Right kidney (tissue), 9 donors: ENCODE measurements at places on chromosomes 2 and 18.
A peak's percentile ranks its signal among the peaks of the same experiment; 100 is the strongest.

DNA sequence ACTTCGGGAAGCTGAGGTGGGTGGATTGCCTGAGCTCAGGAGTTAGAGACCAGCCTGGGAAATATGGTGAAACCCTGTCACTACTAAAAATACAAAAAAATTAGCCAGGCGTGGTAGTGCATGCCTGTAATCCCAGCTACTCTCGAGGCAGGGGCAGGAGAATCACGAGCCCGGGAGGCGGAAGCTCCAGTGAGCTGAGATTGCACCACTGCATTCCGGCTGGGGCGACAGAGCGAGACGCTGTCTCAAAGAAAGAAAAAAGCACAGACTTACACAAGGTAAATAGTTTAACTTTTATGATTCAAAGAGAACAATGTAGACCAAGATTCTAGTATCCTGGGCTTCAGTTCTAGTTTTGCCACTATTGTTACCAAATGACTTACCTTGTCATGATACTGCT is 37.4 kb downstream of the NCKAP1 start:
- DNase-seq = no peak

DNA sequence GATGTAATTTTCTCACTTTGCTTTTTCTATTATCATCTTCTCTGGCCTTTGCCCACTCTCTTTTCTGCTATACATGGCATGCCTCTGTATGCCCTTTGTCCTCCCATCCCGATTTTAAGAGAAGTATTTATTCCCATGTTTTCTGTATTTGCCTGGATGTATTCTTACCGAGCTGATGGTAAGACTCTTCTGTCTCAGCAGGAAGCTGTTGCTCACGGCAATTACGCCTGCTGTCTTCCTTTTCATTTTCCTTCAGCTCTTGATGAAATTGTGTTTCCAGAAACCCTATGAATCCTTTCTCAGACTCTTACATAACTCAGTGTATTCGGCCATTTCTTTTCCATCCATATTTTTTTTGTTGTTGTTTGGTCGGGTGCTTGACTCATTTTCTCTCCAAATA is 121.6 kb downstream of the SP3 start:
- no peak for DNase-seq

GRCh38 chr18:78979056-78979729 is 425 bp upstream of the SALL3 start:
- DNase-seq = peak; percentile 56

GRCh38 chr2:95052307-95052706 is 26.8 kb downstream of the MAL start:
- no peak for DNase-seq

DNA sequence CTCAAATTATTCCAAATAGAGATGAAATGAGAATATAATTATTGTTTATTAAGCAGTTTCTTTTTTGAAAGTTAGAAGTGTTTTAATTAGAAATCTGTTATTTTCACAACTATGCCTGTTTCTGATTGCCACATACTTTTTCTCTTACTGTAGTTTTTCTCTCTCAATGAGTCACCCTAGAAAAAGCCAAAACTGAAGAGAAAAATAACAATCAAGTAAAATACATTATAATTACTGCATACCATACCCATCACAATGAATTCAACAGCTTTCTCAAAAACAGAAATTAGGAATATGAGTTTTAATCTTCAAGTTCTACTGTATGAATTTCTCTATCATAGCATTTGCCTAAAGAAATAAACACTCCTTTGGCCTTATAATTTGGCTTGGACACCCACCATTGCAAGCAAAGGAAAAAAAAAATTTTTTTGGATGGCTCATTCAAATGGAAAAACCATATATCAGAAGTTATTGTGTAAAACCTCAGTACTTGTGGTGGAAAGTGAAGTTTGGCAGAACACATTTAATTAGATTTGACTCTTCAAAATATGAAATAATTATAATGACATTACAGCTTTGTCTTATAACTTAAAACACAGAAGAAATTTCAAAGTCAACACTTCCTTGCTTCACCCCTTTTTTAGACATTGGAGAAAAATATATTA is 138.5 kb downstream of the DYM start:
- no peak for DNase-seq

- DNase-seq = peak; percentile 46
Observed at GRCh38 chr18:13216092-13216582, 2.4 kb upstream of the LDLRAD4 start.

DNA sequence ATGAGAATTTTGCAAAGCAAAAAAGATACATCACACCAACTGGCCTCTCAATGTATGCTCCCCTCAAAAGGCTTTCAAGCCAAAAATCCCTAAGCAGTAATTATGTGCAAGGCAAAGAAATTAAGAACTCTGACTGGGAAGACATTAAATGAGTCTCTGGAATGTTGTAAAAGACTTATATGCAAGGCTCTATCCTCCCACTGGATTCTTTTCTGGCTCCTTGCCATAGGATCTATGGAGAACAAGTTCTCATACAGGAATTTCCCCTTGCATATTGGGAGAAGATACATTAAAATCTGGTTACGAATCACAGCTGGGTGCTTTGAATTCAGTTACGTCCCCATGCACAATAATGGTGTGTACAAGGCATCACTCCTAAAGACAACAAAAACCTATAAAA is 73.4 kb upstream of the ATL2 start:
- no peak for DNase-seq

GRCh38 chr18:63879709-63880108 is 7.8 kb upstream of the SERPINB2 start:
- no peak for DNase-seq

- no peak for DNase-seq
Observed at GRCh38 chr2:197116306-197116879, 189.9 kb upstream of the PGAP1 start.

DNA sequence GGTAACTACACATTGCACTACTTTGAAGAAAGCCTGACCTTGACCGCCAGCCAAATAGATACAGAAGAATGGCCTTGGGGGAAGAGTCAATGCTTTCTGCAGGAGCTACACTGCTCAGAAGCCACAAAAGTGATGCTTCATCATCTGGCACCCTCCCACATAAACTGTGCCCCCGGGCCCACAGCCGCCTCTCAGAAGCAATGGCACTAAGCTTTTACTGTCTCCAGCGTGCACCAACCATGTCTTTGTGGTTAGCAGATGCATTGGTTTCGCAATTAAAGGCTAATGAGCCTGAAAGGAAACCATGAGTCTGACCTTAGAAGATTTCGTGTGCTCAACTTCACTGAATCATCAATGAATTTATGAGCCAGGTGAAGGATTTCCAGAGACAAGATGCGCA is 209.4 kb upstream of the TRIB2 start:
- no peak for DNase-seq

DNA sequence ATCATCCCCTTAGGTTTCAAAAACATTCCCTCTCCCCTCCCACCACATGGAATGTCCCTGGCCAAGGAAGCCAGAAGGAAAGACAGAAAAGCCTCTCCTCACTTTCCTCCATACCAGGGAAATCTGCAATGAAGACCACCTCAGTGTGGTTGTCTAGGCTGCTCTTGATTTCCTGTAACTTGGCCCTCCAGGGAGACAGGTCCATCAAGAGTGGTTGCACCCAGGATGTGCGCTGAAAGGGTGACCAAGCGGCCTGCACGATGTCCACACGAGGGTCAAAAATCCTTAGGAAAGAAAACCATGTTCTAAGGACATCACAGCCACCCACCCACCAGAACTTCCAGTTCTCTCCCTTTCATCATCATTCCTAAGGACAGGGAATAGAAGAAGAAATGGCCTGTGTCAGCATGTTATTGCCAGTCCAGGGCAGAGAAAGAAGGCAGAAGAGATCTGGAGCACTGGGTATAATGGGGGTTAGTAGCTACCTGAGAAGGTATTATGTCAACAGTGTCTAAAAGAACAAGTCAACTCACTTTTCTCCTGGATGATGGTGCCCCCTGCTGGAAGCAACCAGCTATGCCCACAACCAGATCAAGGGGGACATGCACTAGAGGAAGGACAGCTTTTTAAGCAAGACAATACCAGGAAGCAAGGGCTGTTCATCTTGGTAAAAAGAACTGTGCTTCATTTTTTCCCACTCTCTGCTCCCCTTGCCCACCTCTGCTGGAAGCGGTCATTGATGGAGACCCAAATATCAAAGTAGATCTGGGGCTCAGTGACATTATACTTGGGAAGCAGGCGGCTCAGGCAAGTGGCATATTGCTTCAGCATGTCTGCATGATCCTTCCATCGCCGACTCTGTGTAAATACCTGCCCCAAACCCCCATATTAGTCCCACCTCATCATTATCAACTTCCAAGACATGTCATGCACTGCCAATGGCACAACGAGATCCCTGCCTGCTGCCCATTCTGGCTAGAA is 9.3 kb downstream of the GGCX start:
- DNase-seq = peak; percentile 58

GRCh38 chr18:670522-670921 is 13.1 kb downstream of the TYMS start:
- DNase-seq = no peak

GRCh38 chr2:228369400-228370031 is 188.0 kb upstream of the SPHKAP start:
- DNase-seq = no peak

- DNase-seq = no peak
Observed at GRCh38 chr2:220433131-220433530, 805.7 kb downstream of the SLC4A3 start.
